ENCODE measurements at places on chromosomes 12 and 14.

GRCh38 chr12:3725388-3726115 is 27.4 kb downstream of the CRACR2A start:
- peaks cover 8% of the 10 kb centered on the region for H3K27me3 ChIP-seq
- no peak overlapping the region for H3K4me3 ChIP-seq
- H3K27ac ChIP-seq, result no peak overlapping the region
- no peaks in the 10 kb centered on the region for H3K36me3 ChIP-seq
- H3K4me1 ChIP-seq, result no peaks in the 10 kb centered on the region
- DNase-seq, result peak; percentile 21

- H3K27ac ChIP-seq, result no peak overlapping the region
- H3K4me1 ChIP-seq, result peaks cover 5% of the 10 kb centered on the region
- DNase-seq, result no peak
- H3K27me3 ChIP-seq, result no peaks in the 10 kb centered on the region
These were observed 7.7 kb downstream of the ACVR1B start for GRCh38 chr12:51959211-51959610.

- H3K27ac ChIP-seq, result no peak overlapping the region
- peaks cover 28% of the 10 kb centered on the region for H3K4me1 ChIP-seq
- no peak for DNase-seq
- H3K36me3 ChIP-seq, result no peaks in the 10 kb centered on the region
- no peaks in the 10 kb centered on the region for H3K27me3 ChIP-seq
- H3K4me3 ChIP-seq, result no peak overlapping the region
These were observed 5.8 kb upstream of the TNFRSF1A start for GRCh38 chr12:6347367-6348338.

DNA sequence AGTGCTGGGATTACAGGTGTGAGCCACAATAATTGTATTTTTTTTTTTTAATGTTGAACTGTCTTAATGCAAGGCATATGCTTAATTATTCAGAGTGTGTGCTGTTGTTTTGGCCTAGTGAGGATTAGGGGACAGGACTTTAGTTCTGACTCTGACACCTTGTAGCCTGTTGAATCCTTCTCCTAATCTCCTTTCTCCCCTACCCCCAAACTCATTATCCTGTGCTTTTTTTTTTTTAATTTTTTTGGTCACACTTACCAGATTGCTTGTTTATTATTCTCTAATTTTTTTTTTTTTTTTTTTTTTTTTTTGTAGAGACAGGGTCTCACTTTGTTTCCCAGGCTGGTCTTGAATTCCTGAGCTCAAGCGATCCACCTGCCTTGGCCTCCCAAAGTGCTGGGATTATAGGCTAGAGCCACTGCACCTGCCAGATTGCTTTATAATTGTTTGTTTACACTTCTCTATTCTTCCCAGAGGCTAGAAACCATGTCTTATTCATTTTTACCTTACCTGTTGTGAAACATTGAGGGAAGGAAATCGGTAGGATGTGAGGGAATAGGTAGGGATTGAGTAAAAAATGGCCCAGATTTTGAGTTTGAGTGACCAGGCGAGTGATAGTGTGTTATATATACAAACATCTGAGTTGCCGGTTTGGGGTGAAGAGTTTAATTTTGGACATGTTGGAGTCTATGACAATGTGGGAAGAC is 32.2 kb downstream of the DIP2B start:
- no peak for DNase-seq
- H3K27me3 ChIP-seq, result no peaks in the 10 kb centered on the region
- H3K4me3 ChIP-seq, result no peak overlapping the region
- H3K4me1 ChIP-seq, result peaks cover 9% of the 10 kb centered on the region
- H3K36me3 ChIP-seq, result peaks cover 6% of the 10 kb centered on the region

Data from osteocyte (in vitro differentiated cells).